ENCODE measurements at places on chromosomes 2 and 18.
A peak's percentile ranks its signal among the peaks of the same experiment; 100 is the strongest.

- H3K27me3 ChIP-seq, result no peaks in the 10 kb centered on the region
- no peak for DNase-seq
- no peaks in the 10 kb centered on the region for H3K36me3 ChIP-seq
These were observed 200.3 kb upstream of the ACVR2A start for GRCh38 chr2:147644491-147644890.

- peaks cover 10% of the 10 kb centered on the region for H3K4me1 ChIP-seq
- peak; percentile 7 for DNase-seq
- no peak overlapping the region for H3K27ac ChIP-seq
- H3K36me3 ChIP-seq, result no peaks in the 10 kb centered on the region
- H3K27me3 ChIP-seq, result peaks cover 5% of the 10 kb centered on the region
These were observed 68.9 kb upstream of the BOD1L2 start for GRCh38 chr18:57077786-57078552.

DNA sequence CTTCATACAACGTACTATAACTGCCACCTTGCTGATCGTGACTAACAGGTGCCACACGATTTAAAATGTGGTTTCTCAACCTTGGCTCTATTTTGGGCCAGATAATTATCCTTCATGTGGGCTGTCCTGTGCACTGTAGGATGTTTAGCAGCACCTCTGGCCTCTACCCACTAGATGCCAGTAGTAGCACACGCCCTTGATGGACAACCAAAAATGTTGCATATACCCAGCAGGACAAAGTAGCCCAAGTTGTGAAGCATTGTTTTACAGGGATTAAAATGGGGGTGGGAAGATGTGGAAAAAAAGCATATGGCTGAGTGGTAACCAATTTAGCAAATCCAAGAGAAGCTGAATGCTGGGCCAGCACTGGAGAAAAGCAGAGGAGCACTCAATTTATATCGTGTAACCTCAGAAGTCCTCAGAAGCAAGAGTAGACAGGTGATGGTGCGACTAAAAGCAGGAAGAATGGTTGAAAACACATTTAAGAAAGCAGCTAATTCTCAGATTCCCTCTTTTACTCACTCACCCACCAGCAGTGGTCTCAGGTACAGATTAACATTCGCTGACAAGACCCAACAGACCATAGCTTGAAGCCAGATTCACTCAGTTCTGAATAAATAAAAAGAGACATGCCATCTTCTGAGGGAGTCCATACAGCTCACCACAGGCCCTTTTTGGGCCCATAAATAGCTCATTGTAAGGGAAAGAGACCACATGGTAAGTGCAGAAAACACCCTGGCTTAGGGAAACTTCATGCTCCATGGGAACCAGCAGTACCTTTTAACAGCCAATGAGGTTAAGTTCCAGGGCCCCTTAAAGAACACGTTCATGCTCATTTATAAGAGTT is 50.6 kb downstream of the RAPH1 start:
- H3K27ac ChIP-seq, result no peak overlapping the region
- peaks cover 9% of the 10 kb centered on the region for H3K4me1 ChIP-seq
- H3K27me3 ChIP-seq, result no peaks in the 10 kb centered on the region

- H3K4me1 ChIP-seq, result peaks cover 60% of the 10 kb centered on the region
- no peaks in the 10 kb centered on the region for H3K27me3 ChIP-seq
- H3K27ac ChIP-seq, result peak overlapping the region; percentile 43
- no peak overlapping the region for H3K4me3 ChIP-seq
- peaks cover 7% of the 10 kb centered on the region for H3K36me3 ChIP-seq
These were observed 32.5 kb downstream of the PNO1 start for GRCh38 chr2:68189991-68190784.

DNA sequence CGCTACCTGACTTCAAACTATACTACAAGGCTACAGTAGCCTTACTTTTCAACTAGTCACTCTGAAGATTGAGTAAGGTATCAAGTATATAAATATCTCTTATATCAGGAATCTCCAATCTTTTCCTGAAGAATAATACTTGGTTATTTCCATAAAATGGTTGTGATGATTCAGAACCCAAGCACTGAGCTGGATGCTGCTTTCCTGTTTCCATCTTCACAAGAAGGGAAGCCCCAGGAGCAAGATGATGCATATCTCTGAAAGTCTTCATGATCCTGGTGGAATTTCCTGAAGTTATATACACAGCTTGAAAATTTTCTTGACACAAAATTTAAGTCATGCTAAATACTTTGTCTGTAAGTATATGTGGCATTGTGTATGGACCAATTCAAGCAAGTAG is 243.9 kb upstream of the TANK start:
- H3K4me3 ChIP-seq, result no peak overlapping the region
- no peak overlapping the region for H3K27ac ChIP-seq
- no peaks in the 10 kb centered on the region for H3K27me3 ChIP-seq
- no peak for DNase-seq
- no peaks in the 10 kb centered on the region for H3K36me3 ChIP-seq
- no peaks in the 10 kb centered on the region for H3K4me1 ChIP-seq

All from activated naive CD4-positive, alpha-beta T cell treated with anti-CD3 and anti-CD28 coated beads for 36 hours (primary cell).